CD8-positive, alpha-beta memory T cell (primary cell): ENCODE measurements at places on chromosomes 13 and 19. TPM values are rescaled to one million over a fixed set of nuclear protein-coding genes. Genes with fewer than 3 reads are reported as not detected.

The AMER2 gene
- not detected for polyA plus RNA-seq

The ANGPTL8 gene
- not detected for polyA plus RNA-seq

The FCGBP gene
- 2.7 TPM for polyA plus RNA-seq

The SIGLEC12 gene
- 0.31 TPM for polyA plus RNA-seq

The ICAM5 gene
- not detected for polyA plus RNA-seq

The LILRA1 gene
- polyA plus RNA-seq, result not detected

The SYCN gene
- not detected for polyA plus RNA-seq

The PRKCSH gene
- polyA plus RNA-seq, result 60.7 TPM
